Large intestine (tissue), 12 donors: ENCODE measurements at places on chromosomes 2 and 18.

- DNase-seq, result no peak
Measured at GRCh38 chr2:181774685-181775084, 94.4 kb upstream of the NEUROD1 start.

- no peak for DNase-seq
Measured at GRCh38 chr2:235215248-235215647, 263.4 kb downstream of the SH3BP4 start.

DNA sequence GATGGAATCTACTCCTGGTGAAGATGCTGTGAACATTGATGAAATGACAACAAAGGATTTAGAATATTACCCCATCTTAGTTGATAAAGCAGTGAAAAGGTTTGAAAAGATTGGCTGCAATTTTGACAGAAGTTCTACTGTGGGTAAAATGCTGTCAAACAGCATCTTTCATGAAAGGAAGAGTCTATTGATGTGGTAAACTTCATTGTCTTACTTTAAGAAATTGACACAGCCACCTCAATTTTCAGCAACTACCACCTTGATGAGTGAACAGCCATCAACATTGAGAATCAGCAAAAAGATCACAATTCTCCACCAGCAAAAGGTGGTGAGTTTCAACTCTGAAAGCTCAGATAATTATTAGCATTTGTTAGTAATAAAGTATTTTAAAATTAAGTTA, 310.3 kb upstream of the RBMS1 start:
- DNase-seq, result no peak

- no peak for DNase-seq
Measured at GRCh38 chr2:181052523-181052891, 72.1 kb downstream of the UBE2E3 start.

GRCh38 chr2:122851972-122852531, 1096.6 kb downstream of the TSN start:
- no peak for DNase-seq

DNA sequence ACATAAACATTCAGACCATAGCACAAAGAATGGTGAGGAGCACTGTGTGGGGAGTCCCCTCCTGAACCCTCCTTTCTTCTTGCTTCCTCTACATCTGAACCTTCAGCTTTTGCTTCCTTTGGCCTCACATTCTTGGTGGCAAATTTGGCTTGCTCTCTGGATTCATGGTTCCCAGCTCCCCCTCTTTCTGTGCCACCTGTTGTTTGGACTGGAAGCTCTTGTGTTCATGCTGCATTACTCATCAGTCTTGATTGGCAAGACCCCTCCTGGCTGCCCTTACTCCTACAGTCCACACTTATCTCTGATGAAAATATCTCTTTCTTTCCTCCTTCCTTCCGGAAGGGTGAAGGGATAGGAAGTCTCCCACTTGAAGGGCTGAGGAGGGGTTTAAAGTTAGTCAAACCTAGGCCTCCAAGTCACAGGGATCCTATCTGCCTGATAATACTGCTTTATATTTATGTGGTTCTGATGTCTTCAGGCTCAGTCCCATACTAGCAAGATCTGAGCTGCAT, 70.0 kb downstream of the MYO3B start:
- no peak for DNase-seq

GRCh38 chr2:2331881-2332280, 806 bp upstream of the MYT1L start:
- no peak for DNase-seq

DNA sequence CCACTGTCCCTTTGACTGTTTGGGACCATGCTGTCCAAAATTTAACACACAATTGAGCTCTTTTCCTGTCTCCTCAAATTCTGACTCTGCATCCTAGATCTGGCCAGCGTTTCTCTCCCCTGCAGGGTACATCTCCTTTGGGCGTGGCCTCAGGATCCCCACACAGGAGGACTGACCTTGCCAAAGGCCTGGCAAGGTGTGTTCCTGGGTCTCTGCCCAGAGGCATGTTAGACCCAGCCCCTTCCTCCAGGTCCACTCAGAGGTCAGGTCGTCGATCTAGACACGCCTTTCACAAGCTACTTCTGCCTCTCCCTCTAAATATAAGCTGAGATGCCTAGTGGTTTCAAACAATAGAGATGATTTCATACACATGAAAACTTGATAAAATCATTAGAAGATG, 45.4 kb upstream of the SMIM21 start:
- no peak for DNase-seq

GRCh38 chr2:3309496-3310355, 67.9 kb downstream of the EIPR1 start:
- DNase-seq, result no peak

DNA sequence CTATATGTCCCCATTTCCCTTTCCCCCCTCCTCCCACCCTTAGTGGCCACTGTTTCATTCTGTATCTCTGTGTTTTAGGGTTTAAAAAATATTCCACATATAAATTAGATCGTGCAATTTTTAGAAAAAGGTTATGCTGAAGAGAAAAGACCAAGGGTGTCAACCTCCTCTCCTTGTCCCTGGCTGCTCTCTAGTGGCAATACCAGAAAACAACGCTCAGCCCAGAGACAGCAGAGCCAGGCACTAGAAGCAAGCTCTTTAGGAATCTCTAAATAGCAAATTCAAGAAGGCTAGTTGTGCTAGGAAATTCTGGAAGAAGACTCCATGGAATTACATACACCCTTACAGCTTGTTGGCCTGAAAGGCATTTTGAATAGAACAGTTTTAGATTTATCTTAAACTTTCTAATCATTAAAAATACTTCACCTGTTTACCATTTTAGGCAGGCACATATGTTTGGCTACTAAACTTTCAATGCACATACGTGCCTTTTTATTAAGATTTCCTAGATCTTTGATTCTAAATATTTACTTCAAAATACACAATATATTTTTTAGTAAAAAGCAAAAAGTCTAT, 35.1 kb upstream of the RASGRP3 start:
- peak; percentile 13 for DNase-seq

DNA sequence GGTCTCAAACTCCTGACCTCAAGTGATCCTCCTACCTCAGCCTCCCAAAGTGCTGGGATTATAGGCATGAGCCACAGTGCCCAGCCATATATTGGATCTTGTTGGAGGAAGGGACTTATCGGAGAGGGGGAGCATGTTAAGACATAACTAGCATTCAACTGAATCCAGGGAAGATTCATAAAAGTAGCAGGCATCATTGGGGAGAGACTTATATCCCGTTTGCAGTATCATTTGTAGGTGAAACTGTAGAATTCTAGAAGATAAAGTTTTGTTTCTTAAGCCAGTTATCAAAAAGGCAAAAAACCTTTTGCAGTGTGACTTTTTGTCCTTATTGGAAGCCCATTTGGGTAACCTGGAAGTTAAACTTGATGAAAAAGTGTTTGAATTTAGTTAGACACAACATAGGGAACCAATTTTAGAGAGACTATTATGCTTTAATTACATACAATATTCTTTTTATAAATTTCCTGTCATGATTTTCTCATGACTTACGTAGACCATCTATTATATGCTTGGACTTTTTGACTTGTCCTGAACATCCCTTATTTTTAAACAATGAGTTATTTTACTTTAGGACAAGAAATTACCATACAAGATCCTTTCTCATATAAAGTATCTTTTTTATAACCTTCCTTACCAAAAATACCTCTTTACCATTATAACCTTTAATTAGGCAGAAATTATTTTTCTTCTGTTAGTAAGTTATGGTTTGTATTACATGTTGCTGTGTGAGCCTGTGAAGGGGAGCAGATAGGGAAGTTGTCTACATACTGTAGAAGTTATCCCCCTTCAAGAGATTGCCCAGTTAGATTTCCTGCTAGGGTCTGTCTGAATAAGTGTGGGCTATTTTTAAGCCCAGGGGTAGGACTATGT, 20.3 kb downstream of the RAB3GAP1 start:
- DNase-seq, result no peak

GRCh38 chr2:150570712-150571111, 83.2 kb upstream of the RND3 start:
- DNase-seq, result no peak

- peak; percentile 3 for DNase-seq
Measured at GRCh38 chr2:229675569-229675968, 38.8 kb downstream of the DNER start.

- DNase-seq, result no peak
Measured at GRCh38 chr18:75262511-75262910, 51.9 kb downstream of the TSHZ1 start.

GRCh38 chr2:164954954-164955701, at the start of gene SLC38A11:
TSS of gene SLC38A11 (minus strand) at chr2:164955525. CDS start at chr2:164955247, 278 bp downstream.
- DNase-seq, result no peak

DNA sequence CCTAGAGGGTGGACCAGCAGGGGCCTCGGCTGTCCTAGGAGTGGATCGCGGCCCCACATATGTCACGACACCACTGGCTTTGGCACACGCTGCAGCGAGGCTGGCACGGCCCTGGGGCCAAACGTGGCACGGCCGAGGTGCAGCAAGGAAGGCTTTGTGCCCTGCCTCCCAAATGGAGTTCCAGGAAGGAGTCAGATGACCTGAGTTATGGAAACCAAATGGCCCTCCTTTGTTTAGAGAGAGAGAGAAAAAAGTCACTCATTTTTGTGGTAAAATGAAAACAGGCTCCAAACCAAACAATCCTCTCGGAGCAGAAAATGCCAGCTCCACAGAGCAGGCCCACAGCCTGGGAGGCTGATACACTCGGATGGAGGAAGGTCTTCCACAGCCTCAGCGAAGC, 105.6 kb downstream of the ANTXR1 start:
- DNase-seq, result no peak

GRCh38 chr2:235608200-235608887, 114.5 kb downstream of the AGAP1 start:
- no peak for DNase-seq

GRCh38 chr2:68088940-68089339, 26.1 kb upstream of the C1D start:
- DNase-seq, result no peak

- DNase-seq, result no peak
Measured at GRCh38 chr2:235966396-235966795, 201.8 kb downstream of the GBX2 start.

DNA sequence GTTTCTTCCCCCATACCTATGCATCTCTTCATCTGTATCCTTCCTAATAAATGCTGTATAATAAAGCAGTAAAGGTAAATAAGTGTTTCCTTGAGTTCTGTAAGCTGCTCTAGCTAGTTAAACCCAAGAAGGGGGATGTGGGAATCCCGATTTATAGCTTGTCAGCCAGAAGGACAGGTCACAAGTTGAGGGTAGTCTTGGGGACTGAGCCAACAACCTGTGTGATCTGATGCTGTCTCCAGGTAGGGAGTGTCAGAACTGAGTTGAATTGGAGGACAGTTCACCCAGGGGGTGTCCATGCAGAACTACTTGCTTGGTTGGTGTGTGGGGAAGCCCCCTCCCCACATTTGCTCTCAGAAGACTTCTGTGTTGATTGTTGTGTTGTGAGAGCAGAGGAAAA, 112.4 kb downstream of the LDLRAD4 start:
- no peak for DNase-seq

- DNase-seq, result no peak
Measured at GRCh38 chr18:59041819-59042815, 97.6 kb upstream of the SEC11C start.

DNA sequence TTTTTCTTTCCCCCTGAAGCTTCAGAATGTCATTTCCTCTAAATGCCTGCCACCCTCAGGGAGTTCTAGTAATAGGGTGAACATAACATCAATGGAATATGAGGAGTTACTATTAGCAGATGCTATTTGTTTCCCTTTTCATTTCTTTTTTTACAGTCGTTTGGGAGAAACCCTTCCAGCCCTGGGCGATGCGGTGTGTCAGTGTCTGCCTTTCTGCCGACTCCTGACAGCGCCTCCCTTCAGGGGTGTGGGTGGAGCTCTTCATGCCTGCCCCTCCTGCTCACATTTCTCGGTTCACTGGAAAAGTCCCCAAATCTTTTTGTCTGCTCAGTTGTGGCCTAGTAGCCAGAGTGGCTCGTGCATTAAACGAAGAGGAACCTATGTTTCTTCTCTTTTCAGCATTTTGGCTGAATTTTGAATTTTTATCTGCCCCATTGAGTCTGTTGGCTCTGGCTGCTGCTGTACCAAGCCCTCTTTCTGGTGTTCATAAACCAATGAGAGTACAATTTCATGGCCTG, 72.3 kb downstream of the FMNL2 start:
- no peak for DNase-seq

- no peak for DNase-seq
Measured at GRCh38 chr2:84052043-84052442, 407.0 kb downstream of the SUCLG1 start.

- no peak for DNase-seq
Measured at GRCh38 chr18:69215161-69215560, 185.5 kb upstream of the DOK6 start.

DNA sequence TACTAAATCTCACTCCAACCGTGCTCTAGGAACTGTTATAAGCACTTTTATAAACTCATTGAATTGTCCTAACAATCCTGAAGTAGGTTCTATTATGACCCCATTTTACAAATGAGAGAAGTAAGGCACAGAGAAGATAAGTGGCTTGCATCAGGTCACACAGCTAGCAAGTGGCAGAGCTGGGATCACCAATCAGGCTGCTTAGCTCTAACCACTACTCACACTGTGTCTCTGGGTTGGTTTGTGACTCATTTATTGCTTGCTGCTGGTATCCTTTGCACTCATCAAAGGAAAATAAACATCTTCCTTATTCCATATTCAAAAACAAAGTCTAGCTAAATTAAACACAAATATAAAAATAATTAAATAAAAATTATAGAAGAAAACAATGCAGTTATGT, 42.5 kb upstream of the IL1R2 start:
- no peak for DNase-seq

- no peak for DNase-seq
Measured at GRCh38 chr2:192026825-192027120, 168.0 kb downstream of the TMEFF2 start.

DNA sequence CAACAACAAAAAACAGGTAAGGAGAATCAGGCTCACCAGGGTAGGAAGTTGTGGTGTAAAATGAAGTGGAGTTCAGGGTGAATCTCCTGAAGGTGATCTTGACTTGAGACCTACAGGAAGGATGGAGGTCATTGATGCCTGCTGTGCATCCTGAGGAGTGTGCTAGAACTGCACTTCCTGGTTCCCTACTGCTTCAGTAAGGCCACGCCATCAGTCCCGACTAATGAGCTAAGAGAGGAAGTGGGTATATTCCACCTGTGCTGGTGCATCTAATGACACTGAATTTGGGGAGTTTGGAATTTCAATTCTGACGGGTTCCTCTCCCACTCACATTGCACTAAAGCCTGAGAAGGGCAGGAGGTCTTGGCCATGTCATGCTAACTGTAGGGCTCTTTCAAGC, 349.3 kb upstream of the SLC14A2 start:
- DNase-seq, result no peak

DNA sequence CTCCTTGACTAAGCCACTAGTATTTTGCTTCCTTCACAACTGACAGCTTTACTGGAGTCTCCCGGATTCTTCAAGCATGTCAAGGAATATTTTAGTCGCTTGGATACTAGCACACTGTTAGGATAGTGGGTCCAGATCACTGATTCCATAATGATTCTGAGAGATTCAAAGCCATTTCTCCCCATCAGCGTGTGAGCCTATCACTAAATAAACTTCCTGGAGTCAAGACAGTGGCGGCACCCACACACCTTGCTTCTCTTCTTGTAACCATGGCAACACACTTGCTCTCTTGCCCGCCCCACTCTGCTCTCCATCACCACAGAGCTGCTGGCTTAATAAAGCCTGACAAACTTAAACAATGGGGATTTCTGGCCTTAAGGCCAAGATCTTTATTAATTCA, 245.1 kb downstream of the LRRTM1 start:
- DNase-seq, result no peak
